Ovary (tissue), 10 donors: ENCODE measurements at places on chromosomes 16 and 17. TPM values are rescaled to one million over a fixed set of nuclear protein-coding genes. Genes with fewer than 3 reads are reported as not detected.

GRCh38 chr17:14304222-14304772 is 3.4 kb downstream of the HS3ST3B1 start:
- DNase-seq = no peak

DNA sequence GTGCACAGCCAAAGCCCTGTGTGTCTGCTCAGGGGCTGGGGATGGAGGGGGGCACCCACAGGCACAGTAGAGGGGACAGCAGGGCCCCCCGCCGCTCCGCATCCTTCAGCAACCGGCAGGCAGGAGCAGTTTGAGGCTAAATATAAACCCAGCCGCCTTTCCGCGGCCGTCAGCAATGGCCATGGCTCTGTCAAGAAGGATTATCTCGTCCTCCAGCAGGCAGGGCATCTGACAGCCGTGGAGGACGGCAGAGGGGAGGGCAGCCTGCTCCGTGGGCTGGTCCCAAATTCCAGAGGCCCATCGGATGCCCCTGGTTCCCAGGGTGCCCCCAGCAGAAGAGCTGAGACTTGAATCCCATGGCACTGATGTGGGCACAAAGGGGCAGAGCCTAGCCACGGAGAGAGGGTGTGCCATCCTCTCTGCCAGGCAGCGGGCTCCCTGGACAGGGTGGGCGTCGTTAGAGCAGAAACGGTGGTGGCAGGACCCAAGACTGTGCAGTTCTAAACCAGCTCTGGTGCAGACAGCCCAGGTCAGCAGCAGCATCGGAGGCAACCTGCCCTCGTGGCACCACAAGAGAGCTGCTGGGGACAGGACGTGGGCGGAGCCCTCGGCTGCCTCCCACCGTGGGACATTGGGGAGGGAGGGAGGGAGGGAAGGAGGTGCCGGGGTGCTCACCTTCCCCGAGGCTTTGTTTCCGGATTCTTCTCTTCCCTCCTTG is 198.8 kb upstream of the CIBAR2 start:
- DNase-seq = no peak

DNA sequence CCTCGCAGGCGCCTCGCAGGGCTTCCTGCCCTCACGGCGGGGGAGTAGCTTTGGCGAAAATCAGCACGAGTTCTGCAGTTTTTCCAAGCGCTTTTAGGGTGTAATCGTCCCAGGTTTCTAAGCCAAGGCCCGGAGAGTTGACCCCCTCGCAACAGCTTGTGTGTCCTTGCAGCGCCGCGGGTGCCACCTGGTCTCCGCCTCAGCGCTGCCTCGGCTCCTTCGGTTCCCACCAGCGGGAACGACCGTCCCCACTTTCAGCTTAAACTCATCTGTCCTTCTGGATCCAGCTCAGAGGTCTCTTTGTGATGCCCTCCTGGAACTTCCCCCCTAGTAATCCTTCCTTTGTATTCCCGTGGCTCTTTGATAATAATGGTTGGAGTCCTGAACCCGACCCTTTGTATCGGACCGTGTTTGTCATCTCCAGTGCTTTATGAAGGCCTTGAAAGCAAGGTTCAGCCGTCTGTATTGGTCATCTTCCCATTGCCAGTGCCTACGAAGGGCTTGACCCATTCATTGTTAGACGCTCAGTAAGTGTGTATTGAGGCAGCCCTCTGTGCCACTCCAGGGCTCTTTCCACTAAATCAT is 858 bp upstream of the SMARCE1 start:
- no peak for DNase-seq

Gene KCNJ18
- not detected for polyA plus RNA-seq

Gene C16orf82
- polyA plus RNA-seq = not detected

Gene GPR139
- polyA plus RNA-seq = not detected
